SW 1271 (cell line): ENCODE measurements at places on chromosomes 11 and 22.

- no peak for DNase-seq
These were observed 65.5 kb upstream of the EMID1 start for GRCh38 chr22:29139965-29140782.

DNA sequence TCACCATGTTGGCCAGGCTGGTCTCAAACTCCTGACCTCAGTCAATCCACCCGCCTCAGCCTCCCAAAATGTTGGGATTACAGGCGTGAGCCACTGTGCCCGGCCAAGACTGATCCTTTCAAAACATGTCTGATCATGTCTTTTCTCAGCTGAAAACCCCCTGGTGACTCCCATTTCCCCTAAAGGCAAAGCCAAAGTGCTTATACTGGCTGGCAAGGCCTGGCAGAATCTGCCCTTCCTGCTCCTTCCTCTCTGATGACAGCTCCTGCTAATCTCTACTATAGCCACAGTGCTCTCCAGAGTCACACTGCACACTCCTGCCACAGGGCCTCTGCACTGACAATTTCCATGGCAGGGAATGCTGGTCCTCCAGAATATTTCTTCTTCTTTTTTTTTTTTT is 2.6 kb upstream of the MCHR1 start:
- DNase-seq = no peak

- no peak for DNase-seq
These were observed 16.5 kb downstream of the TMEM258 start for GRCh38 chr11:61775606-61776554.

GRCh38 chr11:15929371-15929901 is 426.9 kb downstream of the SOX6 start:
- no peak for DNase-seq

- DNase-seq = no peak
These were observed 85.5 kb upstream of the PRR5 start for GRCh38 chr22:44616461-44616860.

GRCh38 chr22:39138357-39138997 is 14.0 kb downstream of the CBX7 start:
- DNase-seq = no peak

GRCh38 chr11:2902784-2903671 is 17.5 kb upstream of the CDKN1C start:
- DNase-seq = no peak

- no peak for DNase-seq
These were observed 899.2 kb upstream of the API5 start for GRCh38 chr11:42412590-42412989.

DNA sequence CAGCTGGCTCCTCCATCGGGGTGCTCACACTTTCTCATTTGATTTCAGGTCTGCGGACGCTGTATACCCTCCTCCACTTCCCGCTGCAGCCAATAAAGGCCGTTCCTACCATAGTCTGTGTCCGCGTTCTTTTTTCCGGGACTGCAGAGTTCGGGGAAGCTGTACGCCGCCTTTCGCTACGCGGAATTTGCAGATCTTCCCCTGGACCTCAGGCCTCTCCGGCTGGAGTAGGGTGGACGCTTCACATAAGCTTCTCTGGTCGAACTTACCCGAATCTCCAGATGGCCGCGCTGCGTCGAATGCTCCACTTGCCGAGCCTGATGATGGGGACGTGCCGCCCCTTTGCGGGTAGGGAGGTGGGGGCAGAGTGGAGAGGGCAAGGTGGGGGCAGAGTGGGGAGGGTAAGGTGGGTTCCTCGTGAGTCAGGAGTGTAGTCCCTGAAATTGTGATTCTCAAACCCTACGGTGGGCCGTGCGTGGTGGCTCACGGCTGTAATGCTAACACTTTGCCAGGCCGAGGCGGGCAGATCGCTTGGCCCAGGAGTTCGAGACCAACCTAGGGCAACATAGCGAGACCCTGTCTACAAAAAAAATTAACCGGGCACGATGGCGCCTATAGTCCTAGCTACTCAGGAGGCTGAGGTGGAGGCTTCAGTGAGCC is 617 bp downstream of the CSKMT start:
- DNase-seq = peak; percentile 72
